ENCODE measurements at places on chromosomes 1 and 21.

- DNase-seq, result no peak
Measured at GRCh38 chr1:56452027-56453011, 127.0 kb downstream of the PLPP3 start.

GRCh38 chr1:84376000-84376910, 22.0 kb upstream of the DNASE2B start:
- DNase-seq, result no peak

GRCh38 chr1:223363856-223364684, at the start of gene SUSD4:
Gene SUSD4 (minus strand): TSS chr1:223364176. CDS start chr1:223363425, 751 bp downstream.
- peak; percentile 50 for DNase-seq

- DNase-seq, result no peak
Measured at GRCh38 chr1:220579317-220579716, 51.4 kb downstream of the MARK1 start.

- no peak for DNase-seq
Measured at GRCh38 chr1:183694066-183694465, 41.0 kb upstream of the APOBEC4 start.

GRCh38 chr21:31597683-31598082, 61.8 kb upstream of the SOD1 start:
- no peak for DNase-seq

Measured in activated CD4-positive, alpha-beta T cell treated with anti-CD3 and anti-CD28 coated beads, Interleukin-2, Interleukin-6, amounts not matched to agents 100 ng/mL and 50 ng/mL, durations not matched to agents 16 hours and 8 hours (primary cell).